ENCODE measurements at places on chromosomes 16 and 17. TPM values are rescaled to one million over a fixed set of nuclear protein-coding genes. Genes with fewer than 3 reads are reported as not detected.

ACE gene
- 7.1 TPM for polyA plus RNA-seq

SENP3 gene
- 42.1 TPM for polyA plus RNA-seq

OMG gene
- polyA plus RNA-seq, result 0.26 TPM

CACNA1G gene
- 7.2 TPM for polyA plus RNA-seq

CCP110 gene
- polyA plus RNA-seq, result 14.5 TPM

GRB7 gene
- 0.41 TPM for polyA plus RNA-seq

PIMREG gene
- 22.9 TPM for polyA plus RNA-seq

MT1H gene
- not detected for polyA plus RNA-seq

DOC2B gene
- 6.5 TPM for polyA plus RNA-seq

CA7 gene
- not detected for polyA plus RNA-seq

- DNase-seq, result no peak
Observed at GRCh38 chr16:68399456-68399855, 48.9 kb downstream of the SMPD3 start.

DNA sequence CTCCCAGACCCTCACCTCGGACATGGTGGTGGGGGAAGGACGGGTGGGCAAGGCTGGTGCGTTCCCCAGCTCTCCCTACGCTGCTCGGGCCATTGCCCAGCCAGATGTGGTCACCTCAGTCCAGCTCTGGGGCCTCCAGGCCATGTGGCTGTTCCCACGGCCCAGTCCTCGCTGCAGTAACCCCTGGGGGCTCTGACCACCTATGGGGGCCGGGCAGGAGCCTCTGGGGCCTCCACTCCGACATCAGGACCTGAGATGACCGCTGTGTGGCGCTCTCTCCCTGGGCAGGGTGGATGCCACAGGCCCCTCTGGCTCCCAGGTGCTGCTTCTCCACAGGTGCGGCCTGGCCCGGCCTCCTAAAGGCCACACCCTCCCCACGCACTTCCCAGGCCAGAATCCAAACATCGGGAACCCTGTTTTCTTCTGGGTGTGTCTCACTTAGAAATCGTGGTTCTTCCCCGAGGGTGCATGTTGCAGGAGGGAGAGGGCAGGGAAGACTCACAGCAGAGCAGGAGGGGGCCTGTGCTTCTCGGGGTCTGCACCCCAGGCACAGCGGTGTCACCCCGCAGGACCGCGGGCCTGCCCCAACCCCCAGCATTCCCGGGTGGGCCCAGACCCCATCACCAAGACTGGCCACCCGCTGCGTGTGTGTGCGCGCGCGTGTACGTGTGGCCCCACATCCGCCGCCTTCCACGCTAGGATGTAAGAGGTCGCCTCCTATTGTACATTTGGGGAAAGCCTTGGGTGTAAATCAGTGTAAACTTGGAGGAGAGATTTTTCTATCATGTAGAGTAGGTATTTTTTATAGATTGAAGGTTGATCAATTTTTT lies 5.9 kb upstream of the CAPN15 start:
- no peak for DNase-seq

DNA sequence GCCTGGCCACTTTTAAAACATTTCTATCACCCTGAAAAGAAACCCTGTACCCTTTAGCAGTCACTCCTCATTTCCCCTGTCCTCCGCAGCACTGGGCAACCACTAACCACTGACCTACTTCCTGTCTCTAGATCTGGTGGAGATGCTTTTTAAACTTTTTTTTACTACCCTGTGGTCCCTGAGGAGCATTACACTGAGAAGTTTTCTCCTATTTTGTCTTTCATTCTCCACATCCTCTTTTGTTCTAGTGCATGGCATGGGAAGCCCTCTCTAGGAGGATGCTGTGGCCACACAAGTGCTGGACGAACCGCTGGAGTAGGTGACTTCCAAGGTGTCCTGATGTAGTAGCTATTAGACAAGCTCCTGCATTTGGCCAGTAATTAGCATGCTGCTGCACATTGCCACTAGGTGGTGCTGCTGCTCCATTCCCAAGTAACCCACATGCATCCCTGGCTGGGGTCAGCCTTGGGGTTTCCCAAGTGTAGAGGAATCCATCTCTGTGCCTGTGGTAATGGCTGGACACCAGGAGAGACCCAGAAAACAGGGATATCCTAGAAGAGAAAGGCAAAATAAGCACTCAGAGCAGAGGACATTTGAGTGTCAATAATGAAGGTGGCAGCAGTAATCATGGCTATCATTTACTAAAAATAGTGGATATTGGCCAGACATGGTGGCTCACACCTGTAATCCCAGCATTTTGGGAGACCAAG lies 143.8 kb upstream of the CRHR1 start:
- DNase-seq, result peak; percentile 74

DNA sequence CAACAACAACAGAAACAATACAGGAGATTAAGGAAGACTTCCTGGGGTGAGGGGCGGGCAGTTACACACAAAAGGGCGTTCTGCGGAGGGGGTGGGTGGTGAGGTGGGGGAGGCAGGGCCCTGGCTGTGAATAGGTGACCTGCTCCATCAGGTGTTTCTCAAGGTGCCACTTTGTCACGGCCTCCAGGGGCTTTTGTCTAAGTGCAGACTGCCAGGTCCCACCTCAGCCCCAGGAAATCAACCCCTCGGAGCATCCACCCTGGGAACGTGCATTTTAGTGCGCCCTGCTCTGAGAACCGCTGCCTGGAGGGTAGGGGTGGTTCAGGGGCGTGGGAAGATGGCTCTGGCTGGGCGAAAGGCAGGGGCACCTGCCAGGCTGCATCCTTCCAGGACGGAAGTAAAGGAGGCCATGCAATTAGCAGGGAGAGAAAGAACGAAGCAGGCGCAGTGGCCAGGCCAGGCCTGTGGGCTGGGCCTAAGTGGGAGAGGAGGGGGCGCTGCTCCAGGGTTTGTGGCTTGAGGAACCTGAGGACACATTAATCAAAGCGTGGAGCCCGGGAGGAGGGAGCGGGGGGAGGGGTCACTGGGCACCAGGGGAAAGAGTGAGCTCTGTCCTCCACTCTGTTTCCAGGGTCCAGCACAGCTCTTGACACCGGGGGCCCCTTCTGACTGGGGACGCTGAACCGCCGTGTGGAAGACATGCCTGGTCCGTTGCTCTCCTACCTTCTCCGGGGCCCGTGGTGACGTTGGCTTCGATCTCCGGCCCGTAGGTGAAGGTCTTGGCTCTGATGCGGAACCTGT lies 49.4 kb upstream of the CDC42EP4 start:
- no peak for DNase-seq

DNA sequence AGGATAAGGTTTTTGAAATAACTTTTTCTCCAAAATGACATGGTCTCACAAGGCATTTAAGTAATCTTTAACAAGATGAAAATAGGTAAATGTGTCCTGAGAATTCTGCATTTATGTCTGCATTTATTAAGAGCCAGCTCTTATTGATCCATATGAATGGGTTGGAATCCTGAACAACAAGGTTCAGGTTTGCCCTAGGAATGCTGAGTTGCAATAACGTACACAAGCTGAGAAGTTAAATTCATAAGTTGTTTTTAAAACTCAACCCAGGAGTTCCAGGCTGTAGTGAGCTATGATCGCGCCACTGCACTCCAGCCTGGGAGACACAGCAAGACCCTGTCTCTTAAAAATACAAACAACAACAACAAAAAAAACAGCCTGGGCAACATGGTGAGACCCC lies 28.1 kb downstream of the GLG1 start:
- DNase-seq, result no peak

GRCh38 chr17:39405436-39405835 lies 4.0 kb upstream of the FBXL20 start:
- DNase-seq, result no peak

- DNase-seq, result no peak
Observed at GRCh38 chr17:14741491-14741890, 440.6 kb downstream of the HS3ST3B1 start.

- peak; percentile 81 for DNase-seq
Observed at GRCh38 chr17:41773190-41773588, 13.3 kb downstream of the JUP start.

DNA sequence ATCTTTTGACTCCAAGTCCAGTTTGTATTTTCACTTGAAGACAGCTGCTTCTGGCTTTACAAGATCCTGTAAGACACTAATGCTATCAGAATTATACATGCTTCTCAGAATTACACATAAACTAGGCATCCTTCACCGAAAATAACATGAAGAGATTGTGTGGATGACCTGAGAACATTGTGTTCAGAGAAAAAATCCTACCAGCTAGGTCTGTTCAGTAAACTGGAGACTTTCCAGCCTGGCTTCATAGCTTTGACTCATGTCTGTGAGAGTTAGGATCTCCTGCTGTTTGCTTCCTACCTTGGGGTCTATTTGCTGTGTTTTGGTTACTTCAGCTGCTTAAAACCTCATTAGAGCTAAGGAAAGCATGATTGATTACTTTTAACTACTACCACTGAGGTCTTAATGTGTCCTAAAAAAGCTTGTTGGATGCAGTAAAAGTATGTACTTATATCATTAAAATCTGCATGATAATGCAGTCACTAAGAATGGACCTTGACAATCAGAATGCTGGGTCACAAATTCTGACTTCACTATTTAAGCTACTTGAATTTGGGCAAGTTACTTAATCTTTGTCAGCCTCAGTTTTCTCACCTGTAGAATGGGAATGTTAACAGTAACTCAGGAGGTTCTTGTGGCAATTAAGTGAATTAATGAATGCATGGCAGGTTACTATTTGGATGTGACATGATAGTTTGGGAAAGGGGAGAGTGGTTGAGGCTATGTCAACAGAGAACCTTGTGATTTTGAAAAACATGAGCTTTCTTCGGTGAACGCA lies 8.0 kb upstream of the MYH13 start:
- DNase-seq, result no peak

GRCh38 chr16:72845322-72846020 lies 202.5 kb downstream of the ZFHX3 start:
- DNase-seq, result no peak

- peak; percentile 53 for DNase-seq
Observed at GRCh38 chr17:66957951-66958579, 6.4 kb upstream of the CACNG4 start.

GRCh38 chr17:80220054-80220735 lies at the start of the genes SGSH and SLC26A11:
TSS of gene SGSH (minus strand) at chr17:80220333. CDS start at chr17:80220313, 20 bp downstream.
TSS of gene SLC26A11 (plus strand) at chr17:80220427. CDS start at chr17:80221561, 1,134 bp downstream.
- peak; percentile 77 for DNase-seq

GRCh38 chr17:32006957-32007462 lies at the start of gene LRRC37B:
TSS of gene LRRC37B (plus strand) at chr17:32007383. CDS start at chr17:32021393, 14,010 bp downstream.
- peak; percentile 91 for DNase-seq

- no peak for DNase-seq
Observed at GRCh38 chr16:9138021-9138680, 46.7 kb downstream of the HAPSTR1 start.

GRCh38 chr17:79214459-79214858 lies 139.8 kb downstream of the ENGASE start:
- no peak for DNase-seq

DNA sequence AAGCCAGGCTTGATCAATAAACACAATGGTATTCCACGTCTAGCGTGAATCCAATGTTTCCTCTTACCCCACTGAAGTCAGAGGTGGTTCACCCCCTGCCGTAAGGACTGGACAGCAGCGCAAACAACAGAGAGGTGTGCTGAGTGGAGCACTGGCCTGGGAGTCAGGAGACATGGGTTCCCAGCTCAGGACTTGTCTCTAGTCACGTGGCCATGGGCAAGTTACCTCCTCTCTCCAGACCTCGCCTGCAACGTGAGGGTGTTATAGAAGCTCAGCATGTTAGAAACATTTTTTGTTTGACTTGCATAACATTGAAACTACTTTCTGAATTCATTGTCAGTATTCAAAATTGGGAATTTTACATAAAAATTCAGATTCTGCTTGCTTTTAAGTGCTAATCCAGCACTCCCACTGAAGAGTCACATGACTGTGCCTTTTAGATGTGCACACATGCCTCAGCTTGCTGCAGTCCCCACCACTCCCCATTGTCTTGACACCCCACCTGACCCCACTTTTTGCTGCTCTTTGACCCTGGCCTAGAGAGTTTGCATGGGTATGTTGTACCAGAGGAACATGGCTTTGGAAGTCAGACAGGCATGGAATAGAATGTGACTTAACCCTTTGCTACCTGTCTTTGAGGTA lies 8.8 kb upstream of the CPNE2 start:
- DNase-seq, result no peak

- DNase-seq, result peak; percentile 87
Observed at GRCh38 chr17:76868176-76868668, at the start of gene MGAT5B. TSS of gene MGAT5B (plus strand) at chr17:76868404. CDS start at chr17:76869030, 626 bp downstream.

GRCh38 chr17:42507671-42508070 lies 28.4 kb upstream of the NAGLU start:
- DNase-seq, result no peak

GRCh38 chr16:7025616-7026190 lies 306.9 kb upstream of the RBFOX1 start:
- DNase-seq, result peak; percentile 69

- no peak for DNase-seq
Observed at GRCh38 chr17:38899421-38899820, 26.0 kb upstream of the LASP1NB start.

GRCh38 chr16:82829301-82829700 lies 202.5 kb downstream of the CDH13 start:
- DNase-seq, result peak; percentile 16

GRCh38 chr17:41539071-41539492 lies 11.0 kb upstream of the KRT19 start:
- no peak for DNase-seq

DNA sequence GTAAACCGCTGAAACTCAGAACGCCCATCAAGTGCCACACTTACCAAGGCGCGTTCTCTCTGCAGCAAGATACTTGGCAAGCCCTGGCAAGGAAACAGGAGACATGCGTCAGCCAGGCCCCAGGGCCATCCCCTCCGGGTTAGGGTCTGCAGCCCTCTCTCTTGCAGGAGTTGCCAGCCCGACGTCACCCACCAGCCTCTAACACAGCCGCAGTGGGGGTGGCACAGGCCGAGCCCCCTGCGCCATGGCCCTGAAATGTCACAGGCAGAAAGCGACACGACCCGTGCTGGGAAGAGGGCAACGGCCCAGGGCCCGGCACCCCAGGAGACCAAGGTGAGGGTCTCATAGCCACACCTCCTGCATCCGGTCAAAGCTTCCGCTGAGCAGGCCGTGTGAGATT lies 21.9 kb downstream of the ELAC2 start:
- no peak for DNase-seq

DNA sequence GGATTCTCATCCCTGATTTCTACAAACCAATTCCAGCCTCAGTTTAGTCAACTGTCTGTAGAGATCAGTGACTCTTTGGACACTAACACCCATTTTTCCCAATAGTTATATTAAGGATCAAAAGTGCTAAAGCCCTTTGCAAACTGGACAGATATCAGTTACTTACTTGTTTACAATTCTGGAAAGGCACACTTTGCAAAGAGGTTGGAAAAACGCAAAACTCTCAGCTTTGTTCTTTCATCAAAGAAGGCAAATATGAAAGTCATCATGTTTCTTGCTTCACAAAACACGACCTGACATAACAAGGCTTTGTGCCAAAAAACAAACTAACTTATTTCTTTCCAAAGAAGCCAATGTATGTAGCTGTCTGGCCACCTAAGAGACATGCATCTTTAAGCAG lies 26.1 kb upstream of the VAT1L start:
- no peak for DNase-seq
